ENCODE measurements at places on chromosomes 2 and 18.

DNA sequence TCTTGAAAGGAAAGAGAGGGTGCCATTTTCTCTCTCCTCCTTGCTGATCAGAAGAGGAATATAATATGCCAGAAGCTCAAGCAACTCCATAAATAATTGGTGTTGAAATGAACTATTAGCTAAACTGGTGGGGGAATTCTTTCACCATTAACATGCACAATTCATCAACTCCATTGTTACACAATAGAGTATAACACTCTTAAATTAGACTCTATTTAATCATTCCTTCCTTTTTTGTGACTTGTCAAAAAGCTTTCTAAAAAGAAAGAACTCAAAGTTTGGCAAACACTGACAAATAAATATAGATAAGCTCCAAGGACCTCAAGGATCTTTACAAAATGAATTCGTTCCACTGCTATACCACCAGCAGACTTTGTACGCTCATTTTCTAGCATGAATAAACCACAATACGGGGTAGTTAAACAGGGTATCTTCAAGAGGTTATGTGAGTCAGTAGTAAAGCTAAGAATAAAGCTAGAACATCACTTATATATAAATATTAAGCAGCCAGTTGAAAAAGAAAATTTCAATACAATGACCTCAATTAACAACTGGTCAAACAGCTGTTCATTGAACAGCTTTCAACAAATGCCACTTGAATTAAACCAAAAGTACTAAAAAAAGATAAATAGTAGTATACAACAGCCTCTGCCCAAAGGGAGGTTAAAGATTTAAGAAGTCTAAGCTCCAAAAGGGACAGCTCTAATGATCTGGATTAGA lies 6.4 kb downstream of the TRAK2 start:
- no peak for DNase-seq

DNA sequence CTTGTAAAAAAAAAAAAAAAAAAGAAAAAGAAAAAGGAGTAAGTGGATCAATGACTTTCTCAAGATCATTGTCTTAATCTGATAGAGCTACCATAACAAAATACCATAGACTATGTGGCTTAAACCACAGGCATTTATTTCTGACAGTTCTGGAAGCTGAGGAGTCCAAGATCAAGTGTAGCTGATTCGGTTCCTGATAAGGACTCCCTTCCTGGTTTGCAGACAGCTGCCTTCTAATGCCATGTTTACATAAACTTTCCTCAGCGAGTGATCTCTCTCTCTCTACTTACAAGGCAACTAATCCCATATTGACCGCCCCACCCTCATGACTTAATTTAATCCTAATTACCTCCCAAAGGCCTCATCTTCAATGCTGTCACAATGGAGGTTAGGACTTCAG lies 36.5 kb upstream of the SIX2 start:
- DNase-seq = no peak

- no peak for DNase-seq
These were observed 52.0 kb downstream of the HAUS1 start for GRCh38 chr18:46156124-46156745.

- DNase-seq = no peak
These were observed 125.8 kb downstream of the VWC2L start for GRCh38 chr2:214536625-214537024.

- no peak for DNase-seq
These were observed 84.4 kb downstream of the MAP4K4 start for GRCh38 chr2:101781791-101782426.

GRCh38 chr2:240689975-240690374 lies 1.7 kb upstream of the AQP12A start:
- no peak for DNase-seq

DNA sequence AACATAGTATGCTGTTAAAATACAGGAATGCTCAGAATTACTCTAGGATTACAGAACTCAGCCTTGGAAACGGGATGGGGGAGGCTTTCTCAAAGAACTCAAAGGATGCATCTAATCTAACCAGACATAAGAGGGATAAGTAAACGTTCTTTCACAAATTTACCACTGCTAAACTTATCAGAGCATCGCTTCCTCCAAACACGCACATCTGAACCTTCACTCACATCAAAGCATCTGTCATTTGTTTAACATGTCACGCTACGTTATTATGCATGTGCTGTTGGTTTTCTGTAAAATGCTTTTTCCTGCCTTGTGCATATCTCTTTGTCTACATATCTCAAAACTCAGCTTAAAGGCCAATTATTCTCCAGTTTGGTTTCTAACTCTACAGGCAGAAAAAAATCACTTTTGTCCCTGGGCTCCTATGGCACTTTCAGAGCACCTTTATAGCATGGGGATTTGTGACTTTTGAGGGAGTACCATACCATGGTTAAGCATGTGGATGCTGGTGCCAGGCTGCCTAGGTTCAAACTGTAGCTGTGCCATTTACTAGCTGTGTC lies 106.7 kb upstream of the FSHR start:
- no peak for DNase-seq

- no peak for DNase-seq
These were observed 92.0 kb upstream of the BCL2L11 start for GRCh38 chr2:111028720-111029119.

DNA sequence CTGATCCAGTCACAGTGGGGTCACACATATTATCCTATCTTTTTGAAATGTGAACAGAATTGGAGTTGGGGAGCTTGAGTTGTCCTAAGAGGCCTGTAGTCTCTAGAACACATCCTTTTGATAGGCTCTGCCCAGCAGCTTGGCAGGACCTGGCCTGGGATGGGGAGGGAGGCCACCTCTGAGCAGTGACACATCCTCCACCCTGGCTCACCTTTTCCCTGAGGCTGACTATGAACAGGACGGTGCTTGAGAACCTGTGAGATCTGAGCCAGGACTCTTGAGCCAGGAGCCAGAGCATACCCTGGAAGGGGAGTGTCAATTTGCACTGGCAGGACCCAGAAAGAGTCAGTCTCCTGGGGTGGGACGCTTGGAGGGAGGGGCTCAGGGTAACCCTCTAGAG lies 17.7 kb upstream of the ATP6V1B1 start:
- DNase-seq = no peak

GRCh38 chr2:223890721-223891120 lies 53.3 kb upstream of the AP1S3 start:
- no peak for DNase-seq

DNA sequence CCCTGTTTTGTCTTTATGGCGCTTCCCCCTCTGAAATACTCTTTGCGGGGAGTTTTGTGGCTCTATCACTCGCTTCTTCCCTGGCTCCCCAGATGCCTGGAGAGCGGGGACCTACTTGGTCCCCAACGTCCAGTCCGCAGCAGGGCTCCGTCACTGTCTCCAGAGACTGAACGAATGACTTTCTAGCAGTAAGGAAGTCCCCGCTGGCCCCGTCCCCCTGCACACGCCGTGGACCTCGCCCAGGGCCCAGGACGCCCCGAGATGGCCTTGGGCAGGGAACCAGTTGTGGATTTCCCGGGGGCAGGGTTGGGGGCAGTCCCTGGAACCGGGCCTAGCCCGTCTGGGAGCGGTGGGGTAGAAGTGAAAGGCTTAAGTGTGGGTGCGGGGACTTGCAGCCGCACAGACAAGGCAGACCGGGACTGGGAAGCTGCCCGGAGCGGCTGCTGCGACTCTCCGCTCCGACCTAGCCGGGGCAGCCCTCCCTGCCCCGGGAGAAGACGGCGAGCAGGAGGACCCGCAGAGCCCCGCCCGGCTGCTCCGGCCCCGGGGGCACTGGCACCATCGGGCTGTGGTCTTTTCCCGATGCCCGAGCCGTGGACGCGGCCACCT lies 821 bp upstream of the EPHA4 start:
- peak; percentile 33 for DNase-seq

- no peak for DNase-seq
These were observed 28.3 kb downstream of the CYRIA start for GRCh38 chr2:16637304-16637703.

GRCh38 chr2:45009928-45010701 lies 863 bp upstream of the SIX2 start:
- no peak for DNase-seq

GRCh38 chr2:32553829-32554432 lies 73.9 kb upstream of the TTC27 start:
- DNase-seq = no peak

DNA sequence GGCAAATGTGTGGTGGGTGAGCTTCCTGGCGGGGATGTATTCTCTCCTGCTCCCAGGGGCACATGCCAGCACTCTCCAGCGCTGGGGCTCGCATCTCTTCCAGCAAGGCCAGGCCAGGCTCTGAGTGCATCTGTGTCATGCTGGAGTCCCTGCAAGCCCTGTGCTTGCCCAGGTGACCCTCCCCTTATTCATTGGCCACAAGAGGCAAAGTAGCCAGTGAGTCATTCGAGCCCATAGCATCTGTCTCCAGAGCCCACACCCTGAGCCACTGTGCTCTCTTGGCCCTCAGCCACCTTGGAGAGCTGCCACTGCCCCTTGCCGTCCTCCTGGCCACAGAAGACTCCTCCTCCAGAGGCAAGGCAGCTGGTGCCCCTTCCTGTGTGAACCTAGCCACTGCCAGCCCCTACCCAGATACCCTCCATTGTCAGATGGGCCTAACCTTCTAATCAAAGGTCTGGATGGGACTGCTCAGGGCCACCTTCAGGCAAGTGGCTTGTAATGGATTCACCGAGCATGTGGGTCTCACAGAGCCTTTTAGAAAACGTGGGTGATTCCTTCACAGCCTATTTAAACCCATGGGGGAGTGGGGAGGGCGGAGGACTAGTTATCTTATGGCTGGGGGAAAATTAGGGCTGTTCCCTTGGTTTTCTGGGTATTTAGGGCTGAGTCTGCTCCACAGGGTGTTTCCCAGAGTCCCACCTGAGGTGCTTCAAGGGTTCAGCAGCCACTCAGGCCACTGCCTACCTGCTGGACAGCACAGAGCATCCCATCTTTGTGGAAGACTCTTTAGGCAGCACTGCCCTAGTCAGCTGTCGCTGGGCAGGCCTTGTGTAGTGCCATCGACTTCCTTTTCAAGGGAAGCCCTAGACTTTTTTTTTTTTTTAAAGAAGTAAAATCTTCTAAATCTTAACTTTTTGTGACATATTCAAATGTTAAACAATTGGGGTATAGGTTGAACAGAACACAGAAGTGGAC lies 137.4 kb downstream of the ACOXL start:
- no peak for DNase-seq

DNA sequence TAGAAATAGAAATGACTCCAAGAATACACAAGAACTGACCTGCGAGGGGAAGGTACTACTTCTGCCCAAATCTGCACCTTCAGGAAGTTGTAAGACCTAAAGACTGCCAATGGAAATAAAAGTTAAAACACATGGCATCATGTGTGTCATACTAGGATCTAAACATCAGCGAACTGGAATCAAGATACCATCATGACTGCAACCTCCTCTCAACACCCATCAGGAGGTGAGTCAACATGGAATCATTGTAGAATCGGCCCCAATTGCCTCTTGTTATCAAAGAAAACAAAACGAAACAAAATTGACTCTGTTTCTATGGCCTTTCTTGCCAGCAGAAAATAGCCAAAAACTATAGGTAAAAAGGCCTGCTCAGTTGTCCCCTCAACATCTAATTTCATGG lies 15.1 kb downstream of the RDH14 start:
- DNase-seq = no peak

DNA sequence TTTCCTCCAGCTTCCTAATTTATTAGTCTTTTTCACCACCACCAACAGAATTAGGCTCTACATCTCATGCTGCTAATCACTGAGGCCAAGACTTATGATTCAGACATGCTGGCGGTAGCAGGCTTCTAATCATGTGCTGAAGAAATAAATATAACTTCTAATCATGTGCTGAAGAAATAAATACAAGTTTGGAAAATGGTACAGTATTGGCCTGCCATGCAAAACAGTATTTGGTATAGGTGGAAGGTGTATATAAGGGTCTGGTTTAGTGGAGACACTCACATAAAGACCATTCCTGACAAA lies 240.7 kb downstream of the TGIF1 start:
- no peak for DNase-seq

All from stimulated activated CD4-positive, alpha-beta T cell treated with anti-CD3 and anti-CD28 coated beads, TNF-alpha, amount 100 ng/mL, for 24 hours (primary cell).